ENCODE measurements at places on chromosomes 1 and 21.

DNA sequence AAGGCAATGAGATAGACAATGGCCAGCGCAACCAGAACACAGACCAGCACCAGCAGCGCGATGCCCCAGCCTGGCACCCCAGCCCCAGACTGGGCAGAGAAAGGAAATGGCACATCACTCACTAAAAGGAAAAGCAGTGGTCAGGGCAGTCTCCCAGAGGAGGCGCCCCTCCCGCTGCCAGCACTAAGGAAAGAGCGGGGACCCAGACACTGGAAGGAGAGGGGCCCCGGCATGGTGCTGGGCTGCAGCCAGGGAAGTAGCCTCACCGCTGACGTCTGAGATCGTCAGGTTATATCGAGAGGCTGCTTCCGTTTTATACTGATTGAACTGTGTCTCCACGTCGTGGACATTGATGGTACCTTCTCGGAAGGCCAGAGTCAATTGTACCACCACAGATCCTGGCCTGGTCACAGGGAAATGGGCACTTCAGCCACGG, 13.8 kb downstream of the TRIM46 start:
- no peak for DNase-seq

GRCh38 chr1:214791961-214792360, 189.0 kb downstream of the CENPF start:
- no peak for DNase-seq

DNA sequence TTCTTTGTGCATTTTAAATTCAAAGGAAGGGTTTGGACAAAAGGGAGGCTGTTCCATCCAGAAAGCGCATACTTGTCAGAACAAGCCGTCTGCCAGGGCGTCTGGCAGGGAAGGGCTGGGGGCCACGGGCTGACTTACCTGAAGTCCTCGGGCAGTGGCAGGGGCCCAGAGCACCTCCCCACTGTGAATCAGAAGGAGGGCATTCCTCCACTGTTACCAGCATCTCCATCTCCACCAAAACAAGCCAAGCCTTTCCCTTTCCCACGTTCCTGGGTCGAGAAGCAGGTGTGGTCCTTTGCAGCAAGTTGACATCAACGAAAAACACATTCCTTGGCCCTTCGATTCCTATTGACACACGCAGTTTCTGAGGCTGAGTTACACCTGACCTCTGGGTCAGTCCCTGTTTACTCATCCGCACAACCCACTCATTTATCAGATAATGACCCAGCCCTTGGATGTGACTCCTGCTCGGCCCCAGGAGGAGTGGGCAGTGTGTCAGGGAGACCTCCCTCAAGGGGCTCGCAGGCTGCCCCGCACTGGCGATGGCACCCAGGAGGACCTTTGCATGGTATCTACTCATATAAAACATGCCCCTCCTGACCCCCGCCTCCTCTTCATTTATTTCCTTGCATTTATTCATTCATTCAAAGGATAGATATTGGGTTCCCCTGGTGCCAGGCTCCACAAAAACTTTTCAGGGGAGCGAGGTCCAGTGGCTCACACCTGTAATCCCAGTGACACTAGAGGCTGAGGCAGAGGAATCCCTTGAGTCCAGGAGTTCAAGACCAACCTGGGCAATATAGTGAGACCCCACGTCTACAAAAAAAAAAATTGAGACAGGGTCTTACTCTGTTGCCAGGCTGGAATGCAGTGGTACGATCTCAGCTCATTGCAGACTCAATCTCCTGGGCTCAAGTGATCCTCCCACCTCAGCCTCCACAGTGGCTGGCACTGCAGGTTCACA, 60.2 kb downstream of the TOMM20 start:
- DNase-seq: no peak

GRCh38 chr1:184237588-184237987, 149.2 kb upstream of the C1orf21 start:
- no peak for DNase-seq

DNA sequence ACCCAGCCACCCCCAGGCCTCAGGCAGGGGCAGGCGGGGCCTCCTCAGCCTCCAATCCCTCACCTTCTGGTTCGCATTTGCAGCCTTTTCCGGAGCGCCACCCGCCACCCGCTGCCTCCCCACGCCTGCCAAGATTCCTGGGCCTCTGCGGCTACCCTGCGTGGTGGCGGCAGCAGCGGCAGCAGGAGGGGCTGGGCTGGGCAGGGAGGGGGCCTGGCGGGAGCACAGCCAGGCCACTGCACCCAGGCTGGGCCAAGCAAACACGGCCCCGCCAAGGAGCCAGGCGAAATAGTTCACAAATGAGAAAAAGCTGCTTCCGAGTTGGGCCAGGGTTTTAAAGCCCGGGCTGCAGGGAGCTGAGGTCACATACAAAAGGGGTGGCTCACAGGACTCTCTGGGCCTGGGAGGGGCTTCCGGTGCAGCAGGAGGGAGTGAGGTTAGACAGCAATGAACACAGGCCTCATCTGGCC, 9.8 kb downstream of the COL8A2 start:
- DNase-seq: no peak

- no peak for DNase-seq
These were observed 393 bp downstream of the LYSMD1 start for GRCh38 chr1:151165281-151165737.

DNA sequence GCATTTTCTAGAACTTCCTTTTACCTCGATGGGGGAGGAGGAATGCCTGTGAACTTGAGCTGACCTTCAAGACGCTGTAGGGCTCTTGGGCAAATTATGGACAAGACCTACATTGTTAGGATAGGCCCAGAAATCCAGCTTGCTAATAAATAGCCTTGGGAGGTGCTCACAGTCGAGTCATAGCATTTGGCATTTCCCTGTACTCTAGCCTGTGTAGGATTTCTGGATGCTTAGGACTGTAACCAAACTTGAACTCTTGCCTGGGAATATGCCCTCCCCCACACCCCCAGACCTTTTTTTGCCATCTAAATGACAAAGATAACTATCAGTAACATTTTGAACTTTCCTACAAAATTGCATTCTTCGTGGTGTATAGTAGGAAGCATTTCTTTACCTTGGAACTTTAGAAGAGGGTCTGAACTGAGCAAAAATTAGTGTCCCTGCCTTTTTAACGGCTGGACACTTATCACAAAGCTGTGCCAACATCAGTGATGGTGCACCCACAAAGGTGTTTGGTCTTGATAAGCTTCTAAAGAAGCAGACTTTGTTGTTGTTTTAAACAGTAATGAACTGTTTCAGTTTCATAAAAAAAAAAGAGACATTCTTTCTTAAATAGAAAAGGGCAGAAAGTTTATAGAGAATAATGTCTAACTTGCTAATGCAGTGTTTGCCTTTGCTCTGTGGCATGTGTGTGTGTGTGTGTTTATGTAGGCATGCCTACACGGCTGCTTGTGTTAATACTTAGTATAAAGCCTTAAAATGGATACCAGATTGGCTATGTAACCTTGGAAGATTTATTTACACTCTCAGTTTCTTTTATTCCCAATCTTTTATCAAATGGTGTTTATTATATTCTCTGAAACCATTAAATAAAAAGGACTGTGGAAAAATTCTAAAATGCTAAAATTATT, 88.2 kb downstream of the NFIA start:
- no peak for DNase-seq

DNA sequence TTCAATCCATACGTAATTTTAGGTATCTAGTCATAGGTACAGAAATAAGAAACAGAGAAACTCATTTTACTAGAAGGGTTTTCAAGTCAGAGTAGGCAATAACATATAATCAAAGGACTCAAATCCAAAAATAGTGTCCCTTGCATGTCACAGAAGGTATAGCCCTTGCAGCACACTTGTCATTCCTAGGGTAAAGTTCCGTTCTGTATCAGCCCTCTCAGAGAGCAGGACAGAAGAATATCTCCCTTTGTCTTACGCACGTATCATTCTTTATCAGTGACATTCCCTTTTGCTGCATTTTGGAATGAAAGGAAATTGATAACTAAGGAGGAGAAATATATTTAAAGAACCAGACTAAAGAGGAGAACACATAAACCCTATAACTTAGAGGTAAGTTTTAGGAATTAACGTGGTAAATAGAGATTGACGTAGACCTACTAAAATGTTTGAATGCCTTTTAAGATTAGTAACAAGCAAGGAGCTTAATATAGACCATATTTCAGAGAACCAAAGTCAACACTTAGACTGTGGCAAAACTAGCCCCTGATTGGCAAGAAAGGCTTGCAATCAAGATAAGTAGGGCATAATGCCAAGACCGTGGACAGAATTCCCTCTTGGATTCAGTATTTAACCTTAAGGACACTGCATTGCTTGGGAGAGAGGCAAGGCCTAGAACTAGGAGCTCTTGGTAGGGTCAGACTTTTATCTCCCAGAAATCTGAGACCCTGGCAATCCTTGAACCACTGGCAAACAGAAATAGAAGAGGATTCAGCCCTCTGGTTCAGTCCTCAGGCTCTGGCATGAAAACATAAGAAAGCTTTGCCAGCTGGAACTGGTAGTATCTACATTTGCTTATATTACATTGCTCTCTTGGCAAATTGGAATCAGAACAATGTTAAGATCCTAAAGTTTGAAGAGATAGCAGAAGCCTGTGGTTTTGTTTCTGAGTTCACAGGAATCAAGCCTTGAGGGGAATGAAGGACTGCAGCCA, 232.1 kb downstream of the ASTN1 start:
- no peak for DNase-seq

Data from stimulated activated CD4-positive, alpha-beta T cell treated with anti-CD3 and anti-CD28 coated beads, TNF-alpha, amount 100 ng/mL, for 24 hours (primary cell).